ENCODE measurements at places on chromosomes 4 and X. TPM values are rescaled to one million over a fixed set of nuclear protein-coding genes. Genes with fewer than 3 reads are reported as not detected.

DNA sequence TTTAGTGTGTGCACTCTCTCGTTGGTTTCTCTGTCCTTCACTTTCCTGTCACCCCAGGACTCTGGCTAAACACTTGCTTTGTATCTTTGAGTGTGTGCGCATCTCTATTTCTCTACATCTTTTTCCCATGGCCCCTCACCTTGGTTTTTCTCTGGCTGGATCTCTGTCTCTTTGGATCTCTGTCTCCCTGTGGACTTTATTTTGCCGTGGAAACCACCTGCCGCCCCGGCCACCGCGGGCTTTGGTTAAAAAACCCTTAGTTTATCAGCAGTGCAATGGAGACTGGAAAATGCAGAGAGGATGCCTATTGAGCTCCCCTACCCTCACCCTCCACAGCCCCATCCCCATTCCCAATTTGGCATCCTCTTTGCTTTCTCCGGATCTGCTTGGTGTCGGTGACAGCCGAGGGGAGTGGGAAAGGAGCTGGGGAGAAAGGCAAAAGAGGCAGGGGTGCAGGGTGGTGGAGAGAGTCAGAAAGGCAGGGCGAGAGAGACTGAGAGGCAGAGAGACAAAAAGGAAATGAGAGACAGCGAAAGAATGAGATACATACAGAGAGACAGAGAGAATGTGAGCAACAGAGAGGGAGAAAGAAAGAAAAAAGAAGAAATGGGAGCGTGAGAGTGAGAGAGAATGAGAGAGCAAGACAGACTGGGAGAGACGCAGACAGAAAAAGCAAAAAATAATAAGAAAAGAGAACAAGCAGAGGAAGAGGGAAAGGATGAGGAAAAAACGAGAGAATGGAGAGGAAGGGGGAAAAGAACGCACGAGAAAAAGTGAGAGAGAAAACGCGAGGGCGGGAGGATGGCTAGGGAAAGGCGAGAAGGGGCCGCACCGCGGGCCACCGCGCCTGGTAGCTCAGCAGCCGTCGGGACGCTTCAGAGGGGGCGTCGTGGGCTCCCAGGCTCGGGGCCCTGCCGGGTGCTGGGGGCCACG, 688 bp downstream of the GPR101 start:
- no peak for DNase-seq

DNA sequence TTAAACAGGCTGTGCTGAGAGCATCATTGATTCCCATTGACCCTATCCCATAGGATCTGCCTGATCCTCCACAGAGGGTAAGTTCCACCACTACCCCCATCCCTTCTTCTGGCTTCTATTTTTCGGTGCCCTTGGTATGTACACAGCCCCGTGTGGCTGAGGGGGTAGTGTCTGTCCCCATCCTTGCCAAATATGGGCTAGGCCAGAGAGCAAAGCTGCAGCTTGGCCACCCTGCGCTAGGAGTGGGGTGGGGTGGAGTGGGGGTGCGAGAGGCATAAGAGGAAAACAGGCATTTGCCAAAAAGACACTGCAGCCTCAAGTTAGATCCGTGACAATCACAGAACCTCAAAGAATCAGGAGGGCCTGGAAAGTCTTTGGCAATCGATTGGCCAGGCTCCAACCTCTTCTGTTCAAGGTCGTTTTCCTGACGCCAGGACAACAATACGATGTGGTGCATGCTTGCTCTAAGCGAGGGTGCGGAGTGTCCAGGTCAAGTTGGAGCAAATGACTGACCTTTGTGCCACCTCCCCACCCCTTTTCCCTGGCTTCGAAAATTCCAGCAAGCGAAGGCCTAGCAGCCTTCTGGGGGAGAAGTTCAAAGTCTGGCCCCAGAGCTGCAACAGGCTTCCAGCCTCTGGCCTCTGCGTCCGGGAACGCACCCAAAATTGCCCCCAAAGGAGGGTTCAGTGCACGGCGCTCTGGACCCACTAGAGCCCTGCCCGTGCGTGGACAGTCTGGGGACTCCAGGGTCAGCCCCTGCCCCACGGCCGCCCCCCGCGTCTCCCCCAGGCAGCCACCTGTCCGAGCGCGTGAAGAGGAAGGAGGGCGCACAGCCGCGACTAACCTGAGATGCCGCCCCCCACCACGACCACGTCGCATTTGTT, 598 bp downstream of the MAOB start:
- no peak for DNase-seq

CXCL6 gene
- 1.4 TPM for polyA plus RNA-seq

DNA sequence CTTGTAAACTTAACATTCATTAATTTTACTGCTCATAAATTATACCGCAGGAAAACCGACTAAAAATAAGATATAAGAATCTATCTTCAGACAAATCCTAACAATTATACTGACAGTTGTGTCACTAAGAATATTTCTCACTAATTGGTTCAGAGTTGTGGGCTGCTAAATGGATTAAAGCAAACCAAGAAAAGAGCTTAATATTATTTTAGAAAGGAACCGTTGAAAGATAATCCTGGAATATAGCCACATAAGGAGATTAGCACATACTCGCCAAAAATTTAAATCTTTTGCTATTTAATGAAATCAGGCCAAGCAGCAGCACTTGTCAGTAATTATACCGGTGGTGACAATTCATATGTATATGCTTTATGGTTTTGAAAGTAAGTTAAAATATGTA, 132.8 kb downstream of the SLIT2 start:
- DNase-seq, result no peak

STPG2 gene
- 0.13 TPM for polyA plus RNA-seq

DNA sequence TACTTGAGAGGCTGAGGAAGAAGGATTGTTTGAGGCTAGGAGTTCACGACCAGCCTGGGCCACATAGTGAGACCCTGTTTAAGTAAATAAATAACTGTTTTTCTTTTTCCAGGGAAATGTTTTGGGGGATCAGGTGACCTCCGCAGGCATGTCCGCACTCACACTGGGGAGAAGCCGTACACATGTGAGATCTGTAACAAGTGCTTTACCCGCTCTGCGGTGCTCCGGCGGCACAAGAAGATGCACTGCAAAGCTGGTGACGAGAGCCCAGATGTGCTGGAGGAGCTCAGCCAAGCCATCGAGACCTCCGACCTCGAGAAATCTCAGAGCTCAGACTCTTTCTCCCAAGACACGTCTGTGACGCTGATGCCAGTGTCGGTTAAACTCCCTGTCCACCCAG, 30.5 kb downstream of the ZBTB49 start:
- DNase-seq, result no peak

DNA sequence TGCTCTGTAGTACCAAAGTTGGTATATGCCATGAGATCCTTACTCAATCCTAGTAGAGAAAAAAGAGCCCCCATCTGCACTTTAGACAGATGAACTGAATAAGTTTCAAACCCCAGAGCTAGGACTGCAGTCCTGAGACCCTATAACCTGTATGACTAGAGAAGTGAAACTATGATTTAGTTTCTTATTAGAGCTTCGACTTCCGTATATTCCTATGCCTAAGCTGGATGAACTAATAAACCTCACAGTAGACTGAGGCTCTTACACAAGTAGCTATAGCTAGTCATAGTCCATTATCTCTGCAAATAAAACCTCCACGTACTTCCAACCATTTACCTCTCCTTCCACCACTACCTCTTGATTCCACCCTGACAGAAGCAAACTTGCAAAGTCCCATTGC, 6.3 kb upstream of the OTUD4 start:
- no peak for DNase-seq

USP26 gene
- polyA plus RNA-seq, result not detected

DNA sequence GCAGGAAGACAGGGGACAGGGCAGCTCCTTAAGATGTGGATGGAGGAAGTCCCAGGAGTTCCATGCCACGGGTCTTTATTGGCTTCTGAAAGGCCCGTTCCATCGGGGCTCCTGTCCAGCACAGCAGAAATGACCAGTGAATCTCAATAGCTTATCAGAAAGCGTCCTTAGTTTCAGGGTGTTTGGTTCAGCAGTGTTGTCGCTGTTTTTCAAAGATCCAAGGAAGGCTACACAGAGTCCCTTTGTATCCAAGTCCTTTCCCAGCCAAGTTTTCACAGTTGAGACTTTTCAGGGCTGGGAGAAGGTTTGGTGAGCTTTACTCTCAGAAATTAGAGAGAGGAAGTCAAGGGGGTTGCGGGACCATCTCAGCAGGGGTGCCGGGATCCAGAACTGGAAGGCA, 5.0 kb upstream of the ZCCHC4 start:
- no peak for DNase-seq

DNA sequence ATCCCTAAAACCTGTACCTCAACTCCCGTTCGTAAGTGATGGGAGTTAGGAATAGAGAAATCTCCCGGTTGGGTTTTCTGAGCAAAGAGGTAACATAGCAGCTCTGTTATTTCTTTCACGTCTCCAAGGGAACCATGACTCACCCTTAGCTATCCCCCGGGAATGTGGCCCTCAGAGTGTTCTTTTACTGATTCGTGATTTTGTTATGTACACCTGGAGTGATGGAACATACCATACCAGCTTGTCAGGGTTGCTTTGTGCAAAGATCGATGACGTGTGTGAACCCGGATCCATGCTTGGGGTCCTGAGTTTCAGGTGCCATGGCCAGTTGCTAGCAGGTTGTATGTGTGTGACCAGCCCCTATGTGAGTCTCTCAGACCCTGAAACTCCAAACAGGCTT, 52.6 kb downstream of the HPRT1 start:
- no peak for DNase-seq

PFKFB1 gene
- 1.1 TPM for polyA plus RNA-seq

All from spinal cord (tissue), 10 donors.